M059J (cell line): ENCODE measurements at places on chromosomes 5 and 9. TPM values are rescaled to one million over a fixed set of nuclear protein-coding genes. Genes with fewer than 3 reads are reported as not detected.

NTNG2 gene
- 0.39 and 0.49 TPM in 2 replicates for total RNA-seq

OCLN gene
- 15.7 and 24.4 TPM in 2 replicates for total RNA-seq

QSOX2 gene
- 7.1 and 20.1 TPM in 2 replicates for total RNA-seq

POU5F2 gene
- total RNA-seq = 0.02 TPM in 1 of 2 replicates, not detected in the other

WNT8A gene
- 0.12 and 0.54 TPM in 2 replicates for total RNA-seq

MZB1 gene
- not detected in 2 replicates for total RNA-seq

PCDHGB4 gene
- not detected in 2 replicates for total RNA-seq

DNA sequence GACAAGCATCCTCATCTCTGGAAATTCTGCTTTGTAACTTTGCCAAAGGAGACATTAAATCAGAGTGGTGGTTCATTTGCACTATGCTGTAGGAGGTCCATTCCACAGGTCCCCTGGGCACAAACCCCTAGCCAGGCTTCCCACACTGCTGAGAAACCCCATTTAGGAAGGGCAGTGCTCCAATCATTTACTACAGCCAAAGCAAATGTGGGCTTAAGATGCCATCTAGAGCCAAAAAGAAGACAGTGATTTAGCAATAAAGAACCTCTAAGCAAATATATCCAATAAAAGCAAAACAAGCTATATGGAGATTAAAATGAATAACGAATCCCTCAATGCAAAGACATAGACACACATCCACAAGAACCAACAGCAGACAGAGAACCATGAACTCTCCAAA, 129.0 kb upstream of the ALDH1B1 start:
- DNase-seq = peak; percentile 49

GRCh38 chr9:31302620-31303418, 1081.6 kb upstream of the ACO1 start:
- DNase-seq = no peak

GRCh38 chr5:59685793-59686192, 207.7 kb downstream of the PDE4D start:
- DNase-seq = no peak

GRCh38 chr9:89400403-89401116, 82.3 kb downstream of the SECISBP2 start:
- no peak for DNase-seq

DNA sequence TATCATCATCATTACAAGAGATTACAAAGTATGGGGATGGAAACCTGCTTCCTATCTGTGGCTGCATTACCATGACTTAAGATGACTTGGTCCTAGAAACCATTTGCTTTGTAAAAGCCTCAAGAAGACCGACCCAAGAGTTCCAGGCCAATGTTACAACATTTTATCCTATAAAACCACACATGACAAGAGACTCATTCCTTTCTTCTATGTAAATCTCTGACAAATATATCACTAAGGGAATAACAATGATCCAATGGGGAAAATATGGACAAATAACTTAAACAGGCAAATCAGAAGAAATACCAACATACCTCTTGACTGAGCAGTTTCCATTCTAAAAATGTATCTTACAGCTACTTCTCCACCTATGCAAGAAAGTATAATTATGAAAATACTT, 44.3 kb upstream of the VPS13A start:
- no peak for DNase-seq

DNA sequence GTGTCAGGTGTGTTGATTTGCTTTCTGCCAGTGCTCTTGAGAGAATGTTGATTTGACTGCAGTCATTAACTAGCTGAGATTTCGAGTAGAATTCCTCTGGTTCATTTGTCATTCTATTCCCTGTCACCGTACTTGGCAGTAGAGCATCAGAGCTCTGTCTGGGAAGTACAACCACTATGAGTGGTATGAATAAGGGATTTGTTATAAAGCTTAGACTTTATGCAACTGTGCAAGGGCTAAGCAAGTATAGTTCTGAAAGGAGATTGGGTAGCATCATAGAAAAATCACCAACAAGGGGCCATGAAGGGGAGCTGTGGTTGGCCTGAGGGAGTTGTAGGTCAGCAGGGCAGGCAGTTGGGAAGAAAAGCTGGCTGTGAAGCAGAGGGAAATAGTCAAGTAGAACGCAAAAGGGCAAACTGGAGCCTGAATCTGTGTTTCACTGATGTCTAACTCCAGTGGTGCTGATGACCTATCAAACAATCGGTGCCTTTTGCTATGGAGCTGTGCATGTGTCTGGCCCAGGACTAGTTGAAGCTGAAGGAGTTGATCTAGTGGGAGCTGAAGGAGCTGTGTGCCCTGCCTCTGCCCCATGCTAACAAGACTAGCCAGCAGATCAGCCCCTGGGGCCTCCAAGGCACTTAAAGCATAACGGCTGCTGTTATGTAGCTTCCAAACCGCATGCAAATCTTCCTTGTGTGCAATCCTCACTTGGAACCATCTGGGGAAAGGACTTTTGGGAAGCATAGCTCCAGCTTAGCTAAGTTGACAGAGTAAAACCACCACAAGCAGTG, 110.0 kb downstream of the SLC28A3 start:
- DNase-seq = no peak

GRCh38 chr5:38465702-38466423, 90.6 kb downstream of the LIFR start:
- DNase-seq = peak; percentile 38

- no peak for DNase-seq
Observed at GRCh38 chr9:127104581-127105311, 17.7 kb downstream of the ANGPTL2 start.

DNA sequence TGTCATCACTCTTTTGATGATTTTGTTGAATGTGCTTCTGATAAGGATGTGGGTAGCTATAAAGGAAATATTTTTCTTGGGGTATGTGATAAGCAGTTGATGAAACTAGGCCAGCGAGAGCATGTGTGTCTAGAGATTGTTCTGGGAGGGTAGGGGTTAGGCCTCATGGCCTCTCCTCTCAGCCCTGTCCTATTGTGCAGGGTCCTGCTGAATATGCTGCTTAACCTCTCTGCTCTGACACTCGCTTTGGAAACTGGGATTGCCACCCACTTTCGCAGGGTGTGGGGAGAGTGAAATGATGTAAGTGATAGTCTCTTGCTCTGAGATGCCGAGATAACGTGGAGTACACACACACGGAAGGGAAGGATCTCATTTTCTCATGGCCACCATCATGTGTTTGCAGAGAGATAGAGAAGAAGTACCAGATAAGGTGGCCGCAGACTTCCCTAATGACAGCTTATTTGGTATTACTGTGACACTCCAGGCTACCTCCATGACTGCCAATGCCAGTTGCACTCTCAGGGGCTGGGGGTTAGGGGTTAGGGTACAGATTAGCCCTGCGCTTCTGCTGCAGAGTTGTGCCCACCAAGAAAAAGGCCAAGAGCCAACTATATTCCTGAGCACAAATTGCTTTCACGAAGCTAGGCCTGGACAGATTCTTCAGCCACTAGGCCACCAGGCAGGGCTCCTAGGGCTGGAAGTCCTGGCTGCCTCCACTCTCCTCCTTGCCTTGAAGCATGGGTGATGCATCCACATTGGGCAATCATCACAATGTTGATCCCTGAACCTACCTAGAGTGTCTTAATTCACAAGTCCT, 25.2 kb upstream of the TNFAIP8 start:
- no peak for DNase-seq

DNA sequence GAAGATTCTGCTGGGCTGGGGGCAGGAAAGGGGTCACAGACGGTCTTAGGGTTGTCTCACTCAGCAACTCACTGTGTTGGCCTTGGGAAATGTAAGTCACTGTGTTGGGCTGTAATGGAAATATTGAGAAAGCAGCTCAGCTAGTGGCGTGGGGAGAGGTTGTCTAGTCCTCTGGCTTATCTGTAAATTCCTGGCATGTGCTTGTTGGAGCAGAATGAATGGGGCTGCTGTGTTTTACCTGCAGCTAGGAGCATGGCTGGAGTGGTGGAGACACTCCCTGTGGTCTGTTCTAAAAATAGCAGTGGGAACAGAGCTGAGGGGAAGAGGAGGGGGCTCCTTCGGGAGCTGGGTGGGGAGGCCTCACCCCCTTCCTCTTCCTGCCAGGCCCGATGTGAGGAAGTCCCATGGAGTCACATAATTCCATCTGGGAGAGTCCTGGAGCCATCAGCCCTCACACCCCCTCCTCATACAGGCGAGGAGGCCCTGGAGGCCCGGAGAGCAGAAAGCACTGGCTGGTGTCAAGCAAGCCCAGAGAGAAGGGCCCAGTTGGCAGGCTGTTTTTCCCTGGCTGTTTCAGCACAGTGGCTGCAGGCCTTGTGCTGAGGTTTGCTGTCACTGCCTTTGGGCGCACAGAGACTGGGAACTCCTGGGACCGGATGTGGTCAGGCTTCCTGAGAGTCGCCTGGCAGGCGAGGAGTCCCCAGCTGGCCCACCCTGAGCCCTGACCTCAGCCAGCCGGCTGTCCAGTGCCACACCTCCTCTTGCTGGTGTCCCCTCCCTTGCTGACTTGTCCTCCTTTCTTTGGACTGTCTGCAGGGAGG, 84.9 kb downstream of the RGS3 start:
- DNase-seq = peak; percentile 94

DNA sequence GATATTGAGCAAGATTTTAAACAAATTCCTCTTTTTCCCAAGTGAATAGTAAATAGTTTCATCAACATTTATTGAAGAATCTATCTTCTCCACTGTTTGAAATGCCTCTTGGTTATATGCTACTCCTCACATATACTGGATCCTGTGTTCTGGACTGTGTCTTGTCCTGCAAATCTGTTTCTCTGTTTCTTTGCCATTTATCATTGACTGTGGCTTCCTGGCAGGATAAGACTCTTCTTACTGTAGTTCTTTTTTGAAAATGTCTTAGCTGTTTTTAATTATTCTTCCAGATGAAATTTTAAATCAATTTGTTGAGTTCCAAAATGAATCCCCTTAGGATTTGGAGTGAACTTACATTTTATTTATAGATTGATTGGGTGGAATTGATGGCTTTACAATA, 27.8 kb downstream of the RALGPS1 start:
- no peak for DNase-seq

GRCh38 chr9:28892538-28892937, 1319.3 kb upstream of the C9orf72 start:
- no peak for DNase-seq

DNA sequence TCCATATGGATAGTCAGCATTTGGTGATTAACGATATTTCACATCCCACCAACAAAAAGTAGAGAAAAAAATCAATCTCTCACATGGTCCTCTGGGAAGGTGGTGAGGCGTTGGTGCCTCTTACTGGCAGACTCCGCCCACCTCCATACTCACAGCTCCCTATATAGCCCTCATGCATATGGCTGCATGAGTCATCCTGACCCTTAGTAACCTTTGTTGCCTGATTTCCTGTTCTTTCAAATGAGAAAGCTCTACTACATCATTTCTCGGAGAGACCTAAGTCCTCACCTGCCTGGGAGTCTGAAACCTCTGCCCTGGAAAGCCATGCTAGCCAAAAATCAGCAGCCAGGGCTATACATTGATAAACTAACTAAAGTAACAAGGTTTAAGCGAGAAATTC, 33.3 kb upstream of the ABCA1 start:
- peak; percentile 29 for DNase-seq

DNA sequence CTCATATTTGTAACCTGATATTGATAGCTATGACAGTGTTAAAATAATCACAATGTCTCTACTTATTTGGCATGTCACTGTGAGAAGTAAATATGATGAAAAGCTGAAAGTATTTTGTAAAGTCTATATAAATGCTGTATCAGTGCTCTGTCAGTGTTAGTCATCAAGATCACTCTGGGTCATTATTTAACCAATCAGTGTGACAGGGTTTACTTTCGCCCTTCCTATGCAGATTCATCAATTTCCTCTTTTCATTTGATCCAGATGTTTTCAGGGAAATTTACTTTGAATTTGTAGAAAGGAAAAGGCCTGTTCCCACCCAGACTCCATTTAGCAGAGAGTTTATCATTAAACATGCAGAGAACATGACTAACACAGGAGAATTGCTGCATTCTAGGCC, 9.9 kb upstream of the PCSK5 start:
- DNase-seq = no peak

- DNase-seq = no peak
Observed at GRCh38 chr5:64786372-64786771, 17.6 kb downstream of the CWC27 start.

DNA sequence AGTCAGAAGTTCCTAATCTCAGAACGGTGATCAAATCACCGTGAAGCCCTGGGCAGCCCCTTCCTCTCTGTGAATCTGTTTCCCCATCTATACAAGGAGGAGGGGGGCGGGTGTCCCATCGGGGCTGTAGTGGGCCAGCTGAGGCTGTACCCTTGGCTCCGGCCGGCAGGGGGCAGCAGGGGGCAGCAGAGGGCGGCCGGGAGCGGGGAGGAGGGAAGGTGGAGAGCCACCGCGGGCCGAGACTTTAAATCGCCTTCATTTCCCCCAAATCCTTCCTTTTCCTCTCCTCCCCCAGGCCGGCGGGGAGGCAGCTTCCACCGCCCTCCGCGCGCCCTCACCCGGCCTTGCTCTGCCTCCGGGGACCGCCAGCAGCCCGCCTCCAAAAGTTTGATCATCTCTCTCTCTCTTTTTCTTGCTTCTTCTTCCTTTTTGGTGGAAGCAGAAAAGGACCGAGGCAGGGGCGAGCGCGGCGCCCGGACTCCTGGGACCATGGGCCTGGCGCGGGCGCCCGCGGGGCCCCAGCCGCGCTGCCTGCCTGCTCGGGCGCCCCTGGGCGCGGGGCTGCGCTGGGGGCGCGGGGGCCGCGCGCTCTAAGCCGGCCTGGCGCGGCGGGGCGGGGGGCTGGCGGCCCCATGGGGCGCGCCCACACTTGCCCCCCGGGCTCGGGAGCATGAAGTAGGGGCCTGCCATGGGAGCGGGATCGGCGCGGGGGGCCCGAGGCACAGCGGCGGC, at the start of gene COL27A1:
Gene COL27A1, plus strand, starts transcription at position 275 of the 732 bp plus-strand sequence. Its CDS starts 414 bp downstream, at position 689.
- peak; percentile 81 for DNase-seq

DNA sequence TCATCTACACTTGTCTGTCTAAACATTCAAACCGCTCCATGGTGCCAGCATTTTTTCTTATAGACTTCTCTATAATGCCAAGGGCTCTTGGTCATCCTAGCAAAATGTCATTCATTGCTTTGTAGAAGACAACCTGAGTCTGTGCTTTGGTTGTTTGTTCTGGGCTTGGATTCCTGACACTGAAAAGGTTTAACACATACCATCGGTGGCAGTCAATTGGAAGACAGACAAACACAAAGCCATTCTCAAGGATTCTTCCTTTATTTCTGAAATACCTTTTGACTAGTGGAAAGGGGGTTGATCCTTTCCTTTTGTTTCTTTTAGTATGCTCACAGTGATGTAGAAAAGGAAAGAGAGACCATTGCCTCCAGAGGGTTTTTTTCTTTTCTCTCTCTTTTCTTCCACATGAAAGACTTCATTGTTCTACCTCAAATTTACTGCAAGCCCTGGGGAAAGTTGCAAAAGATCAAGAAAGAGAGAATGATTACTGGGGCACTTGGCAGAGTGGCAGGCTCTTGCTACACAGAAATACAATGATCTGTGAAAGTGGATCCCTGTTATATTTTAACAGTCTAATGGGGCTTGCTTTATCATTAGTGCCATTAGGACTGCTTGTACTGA, 66.4 kb upstream of the TMC1 start:
- DNase-seq = peak; percentile 42

GRCh38 chr5:41878643-41879478, 8.6 kb upstream of the OXCT1 start:
- DNase-seq = no peak

DNA sequence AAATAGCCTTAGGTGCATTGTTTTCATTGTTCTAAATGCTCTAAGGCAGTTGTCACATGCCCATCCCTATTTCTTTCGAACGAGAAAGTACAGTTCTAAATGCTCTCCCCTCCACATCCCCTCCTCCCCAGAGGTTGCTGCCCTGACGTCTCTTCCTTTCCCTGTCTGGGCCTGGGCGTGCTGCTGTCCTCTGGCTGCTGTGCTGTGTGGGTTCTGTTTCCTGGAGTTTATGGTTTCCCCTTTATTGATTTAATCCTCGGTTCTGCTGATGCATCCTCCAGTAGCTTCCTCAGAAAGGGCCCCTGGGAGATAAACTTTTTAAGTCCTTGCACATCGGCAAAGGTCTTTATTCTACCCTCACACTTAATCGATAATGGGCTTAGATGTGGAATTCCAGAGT, 48.8 kb downstream of the MVB12B start:
- no peak for DNase-seq
